Hematopoietic multipotent progenitor cell (in vitro differentiated cells): ENCODE measurements at places on chromosomes 1 and 21.

GRCh38 chr1:156090840-156091188, 8.5 kb upstream of the MEX3A start:
- DNase-seq: peak; percentile 85

GRCh38 chr1:70552662-70553566, 141.8 kb downstream of the CTH start:
- DNase-seq: no peak

DNA sequence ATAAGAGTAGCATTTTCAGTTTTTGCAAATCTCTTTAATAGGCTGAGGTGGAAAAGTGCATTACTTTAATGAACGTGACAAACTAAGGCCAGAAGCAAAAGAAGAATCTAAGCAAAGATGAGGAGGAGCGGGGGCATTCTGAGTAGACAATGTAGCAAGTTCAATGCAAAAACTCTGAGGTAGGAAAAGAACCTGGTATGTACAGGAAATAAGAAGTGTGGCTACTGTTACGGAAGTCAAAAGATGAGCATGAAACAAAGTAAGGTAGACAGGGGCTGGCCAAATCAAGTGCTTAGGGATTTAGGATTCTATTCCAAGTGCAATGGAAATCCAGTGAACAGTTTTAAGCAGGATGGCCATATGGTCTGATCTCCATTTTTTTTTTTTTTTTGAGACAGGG, 63.7 kb downstream of the TOR3A start:
- DNase-seq: no peak

- no peak for DNase-seq
These were observed 90.2 kb upstream of the TSPAN2 start for GRCh38 chr1:115179397-115180079.

DNA sequence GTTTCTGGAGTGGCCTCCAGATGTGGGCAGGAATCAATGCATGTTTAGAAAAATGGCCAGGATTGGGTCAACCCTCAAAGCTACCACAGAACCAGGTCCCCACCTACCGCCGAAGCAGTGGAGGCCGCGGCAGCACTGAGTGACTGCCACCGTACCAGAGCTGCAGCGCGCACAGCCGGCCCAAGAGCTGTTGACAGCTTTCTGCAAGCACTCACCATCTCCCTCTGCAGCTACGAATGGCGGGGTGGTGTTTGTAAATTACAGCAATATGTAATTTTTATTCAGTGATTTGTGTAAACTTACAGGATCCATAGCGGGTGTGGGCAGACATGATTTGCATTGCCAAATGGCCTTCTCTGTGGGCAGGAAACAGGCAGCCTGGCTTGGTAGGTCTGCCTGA, 96.4 kb downstream of the CAMK2N1 start:
- DNase-seq: no peak

DNA sequence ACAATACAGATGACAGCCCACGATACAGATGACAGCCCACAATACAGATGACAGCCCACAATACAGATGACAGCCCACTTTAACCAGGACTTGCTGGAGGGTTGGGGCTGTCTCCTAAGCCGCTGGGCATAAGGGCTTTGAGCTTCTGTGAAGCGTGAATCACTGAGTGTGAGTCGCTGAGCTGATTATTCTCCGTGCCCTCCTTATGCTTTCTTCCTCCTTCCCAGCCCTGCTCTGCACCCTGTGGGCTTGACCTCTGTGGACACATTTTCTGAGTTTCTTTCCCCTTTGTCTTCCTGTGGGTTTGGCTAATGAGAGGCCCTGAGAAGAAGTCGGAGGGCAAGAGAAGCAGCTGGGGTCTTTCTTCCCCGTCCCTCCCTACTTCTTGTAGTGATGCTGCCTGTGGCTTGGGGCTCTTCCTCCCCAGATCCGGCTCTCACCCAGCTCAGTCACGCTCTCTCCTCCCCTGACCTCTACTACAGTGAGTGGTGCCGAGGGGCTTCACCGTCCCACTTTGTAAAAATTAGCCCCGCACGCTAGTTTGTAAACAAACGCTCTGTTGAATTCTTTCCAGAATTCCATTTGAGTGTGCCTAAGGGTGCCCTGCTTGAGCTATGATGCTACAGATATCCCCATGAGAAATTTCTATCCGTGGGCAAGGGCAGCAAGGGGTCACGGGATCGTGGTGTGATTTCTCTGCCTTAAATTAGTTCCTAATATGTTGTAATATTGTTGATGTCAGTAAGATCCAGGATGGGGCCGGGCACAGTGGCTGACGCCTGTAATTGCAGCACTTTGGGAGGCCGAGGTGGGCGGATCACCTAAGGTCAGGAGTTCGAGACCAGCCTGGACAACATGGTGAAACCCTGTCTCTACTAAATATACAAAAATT, 46.4 kb upstream of the SOD1 start:
- peak; percentile 38 for DNase-seq

GRCh38 chr1:109722908-109723691, 11.0 kb downstream of the GSTM5 start:
- no peak for DNase-seq

DNA sequence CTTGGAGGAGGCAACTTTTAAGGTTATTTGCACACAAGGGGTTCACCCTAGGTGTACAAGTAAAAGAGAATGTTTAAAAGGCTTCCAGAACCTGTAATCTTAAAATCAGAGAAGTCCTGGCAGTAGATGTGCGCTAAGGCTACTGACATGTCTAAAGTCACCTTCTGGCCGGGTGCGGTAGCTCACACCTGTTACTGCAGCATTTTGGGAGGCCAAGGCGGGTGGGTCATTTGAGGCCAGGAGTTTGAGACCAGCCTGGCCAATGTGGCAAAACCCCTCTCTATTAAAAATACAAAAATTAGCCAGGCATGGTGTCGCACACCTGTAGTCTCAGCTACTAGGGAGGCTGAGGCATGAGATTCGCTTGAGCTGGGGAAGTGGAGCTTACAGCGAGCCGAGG, 20.3 kb upstream of the DEGS1 start:
- no peak for DNase-seq

- no peak for DNase-seq
These were observed 1.2 kb upstream of the NEGR1 start for GRCh38 chr1:72283307-72284083.

- DNase-seq: peak; percentile 14
These were observed 13.8 kb upstream of the POGZ start for GRCh38 chr1:151472856-151473731.
